Panc1 (cell line): ENCODE measurements at places on chromosomes 7 and 10. TPM values are rescaled to one million over a fixed set of nuclear protein-coding genes. Genes with fewer than 3 reads are reported as not detected.

Gene CYP2C19
- 0.15 TPM for total RNA-seq

Gene STEAP1
- 5.5 TPM for total RNA-seq

DNA sequence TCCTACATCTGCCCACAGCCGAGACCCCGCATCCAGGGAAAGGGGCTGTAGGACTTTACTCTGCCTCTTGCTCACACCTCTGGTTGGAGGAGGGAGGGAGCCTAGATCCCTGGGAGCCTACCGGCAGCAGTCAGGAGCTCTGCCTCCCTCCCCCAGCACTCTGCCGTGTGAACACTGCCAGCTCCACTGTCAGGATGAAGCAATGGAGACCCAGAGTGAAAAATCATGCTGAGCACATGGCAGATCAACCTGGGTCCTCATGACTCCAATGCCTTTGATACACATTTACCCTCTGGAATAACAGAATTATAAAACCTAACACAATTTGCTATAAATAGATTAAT is 477.7 kb downstream of the TNS3 start:
- no peak for DNase-seq

- DNase-seq, result no peak
Measured at GRCh38 chr10:130053561-130053960, 57.1 kb downstream of the C10orf143 start.

- DNase-seq, result no peak
Measured at GRCh38 chr7:143892527-143893300, 9.3 kb downstream of the TCAF1 start.

DNA sequence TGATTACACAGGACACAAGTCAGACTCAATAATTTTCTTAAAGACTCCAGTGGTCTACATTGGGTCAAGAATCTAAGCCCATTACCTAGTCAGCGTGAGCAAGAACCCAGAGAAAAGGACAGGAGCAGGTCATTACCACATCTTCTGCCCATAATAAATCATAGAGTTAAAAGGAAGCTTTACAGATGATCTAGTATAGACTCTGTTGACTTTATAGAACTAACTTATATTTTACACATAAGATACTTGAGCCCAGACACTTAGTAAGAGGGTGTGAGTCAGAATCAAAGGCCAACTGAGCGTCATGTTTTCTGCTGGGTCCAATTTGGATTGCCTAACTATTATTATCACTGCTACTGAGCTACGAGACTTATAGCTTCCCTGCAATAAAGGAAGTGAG is 206.1 kb upstream of the NPSR1 start:
- no peak for DNase-seq
